Activated gamma-delta T cell treated with Interleukin-2 at 50 U/mL for 16 hours (primary cell): ENCODE measurements at places on chromosomes 5 and 9.

DNA sequence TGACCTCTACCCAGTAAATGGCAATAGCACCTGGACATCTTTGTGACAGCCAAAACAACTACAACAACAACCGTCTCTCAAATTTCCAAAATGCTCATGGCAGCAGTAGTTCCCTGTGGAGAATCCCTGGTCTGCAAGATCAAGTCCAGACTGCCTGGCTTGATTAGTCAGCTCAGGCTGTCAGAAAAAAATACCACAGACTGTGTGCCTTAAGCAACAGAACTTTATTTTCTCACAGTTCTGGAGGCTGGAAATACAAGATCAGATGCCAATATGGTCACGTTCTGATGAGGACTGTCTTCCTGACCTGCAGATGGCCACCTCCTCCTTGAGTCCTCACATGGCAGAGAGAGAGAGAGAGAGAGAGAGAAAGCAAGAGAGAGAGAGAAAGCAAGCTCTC, 52.3 kb upstream of the MOCS2 start:
- no peak for DNase-seq

DNA sequence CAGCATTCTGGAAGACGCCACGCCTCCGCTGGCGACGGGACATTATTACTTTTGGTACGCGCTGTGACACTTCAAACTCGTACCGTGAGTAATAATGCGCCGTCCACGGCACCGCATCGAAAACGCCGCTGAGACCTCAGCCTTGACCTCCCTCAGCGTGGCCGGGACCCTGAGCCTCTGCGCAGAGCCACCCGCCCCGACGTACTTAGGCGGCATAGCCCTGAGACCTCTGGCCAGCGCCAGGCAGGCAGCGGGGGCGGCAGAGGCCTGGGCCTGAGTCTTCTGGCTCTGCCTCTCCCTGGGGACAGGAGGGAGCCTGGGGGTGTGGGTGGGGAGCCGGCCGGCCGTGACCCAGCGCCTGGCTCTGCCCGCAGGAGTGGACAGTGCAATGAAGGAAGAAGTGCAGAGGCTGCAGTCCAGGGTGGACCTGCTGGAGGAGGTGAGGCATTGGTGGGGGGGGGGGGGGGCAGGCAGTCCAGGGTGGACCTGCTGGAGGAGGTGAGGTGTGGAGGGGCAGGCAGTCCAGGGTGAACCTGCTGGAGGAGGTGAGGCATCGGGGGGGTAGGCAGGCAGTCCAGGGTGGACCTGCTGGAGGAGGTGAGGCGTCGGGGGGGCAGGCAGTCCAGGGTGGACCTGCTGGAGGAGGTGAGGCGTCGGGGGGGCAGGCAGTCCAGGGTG, 8.0 kb downstream of the EGFL7 start:
- no peak for DNase-seq

DNA sequence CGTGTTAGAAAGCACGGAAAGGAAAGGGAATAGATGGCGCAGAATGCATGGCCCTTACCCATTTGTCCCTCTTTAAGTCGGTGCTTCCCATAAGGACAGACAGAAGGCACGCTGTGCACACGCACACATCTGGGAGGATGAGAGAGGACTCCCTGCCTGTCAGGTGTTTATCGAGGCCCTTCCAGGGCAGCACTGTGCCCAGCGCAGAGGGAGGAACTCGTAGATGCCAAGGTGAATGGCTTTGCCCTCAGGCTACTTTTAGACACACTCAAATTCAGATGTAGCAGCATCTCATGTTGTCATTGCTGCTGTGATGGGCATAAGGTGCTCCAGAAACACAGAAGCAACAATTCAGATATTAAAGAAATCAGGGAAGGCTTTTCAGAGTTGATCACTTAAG, 70.2 kb upstream of the CTSL start:
- no peak for DNase-seq

DNA sequence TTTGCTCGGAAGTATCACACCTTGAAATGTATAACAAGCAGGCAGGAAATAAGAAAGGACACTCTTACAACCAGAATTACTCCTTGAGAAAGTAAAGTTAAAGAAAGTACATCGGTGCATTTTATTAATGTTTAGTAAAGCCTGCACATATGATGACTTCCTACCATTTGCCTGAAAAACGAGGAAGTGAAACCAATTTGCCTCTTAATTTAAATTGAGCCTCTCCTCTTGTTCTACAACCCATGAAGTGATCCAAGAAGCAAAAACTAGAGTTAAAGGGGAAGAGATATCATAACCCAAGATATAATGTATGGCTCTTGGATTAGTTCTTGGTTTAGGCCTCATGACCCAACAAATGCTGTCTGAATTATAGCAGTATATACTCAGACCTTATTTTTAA, 95.6 kb downstream of the GNAQ start:
- no peak for DNase-seq

DNA sequence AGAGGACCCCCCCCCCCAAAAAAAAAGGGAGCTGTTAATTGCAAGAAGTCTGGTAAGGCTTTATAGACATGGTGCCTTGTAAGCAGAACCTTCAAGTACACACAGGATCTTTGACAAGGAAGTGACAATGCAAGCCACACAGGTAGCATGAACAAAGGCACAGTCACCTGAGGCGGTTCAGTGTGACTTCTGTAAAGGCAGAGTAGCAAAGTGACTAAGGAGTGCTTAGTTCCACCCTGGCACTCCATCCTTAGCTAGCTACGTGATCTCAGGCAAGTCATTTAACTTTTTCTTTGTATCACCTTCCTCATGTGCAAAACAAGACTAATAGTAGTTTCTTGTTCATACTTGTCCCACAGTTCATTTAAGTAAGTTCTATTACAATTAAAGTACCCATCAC, 282.0 kb downstream of the PRELID2 start:
- no peak for DNase-seq

- no peak for DNase-seq
Measured at GRCh38 chr5:84381502-84382362, 2.9 kb downstream of the EDIL3 start.

DNA sequence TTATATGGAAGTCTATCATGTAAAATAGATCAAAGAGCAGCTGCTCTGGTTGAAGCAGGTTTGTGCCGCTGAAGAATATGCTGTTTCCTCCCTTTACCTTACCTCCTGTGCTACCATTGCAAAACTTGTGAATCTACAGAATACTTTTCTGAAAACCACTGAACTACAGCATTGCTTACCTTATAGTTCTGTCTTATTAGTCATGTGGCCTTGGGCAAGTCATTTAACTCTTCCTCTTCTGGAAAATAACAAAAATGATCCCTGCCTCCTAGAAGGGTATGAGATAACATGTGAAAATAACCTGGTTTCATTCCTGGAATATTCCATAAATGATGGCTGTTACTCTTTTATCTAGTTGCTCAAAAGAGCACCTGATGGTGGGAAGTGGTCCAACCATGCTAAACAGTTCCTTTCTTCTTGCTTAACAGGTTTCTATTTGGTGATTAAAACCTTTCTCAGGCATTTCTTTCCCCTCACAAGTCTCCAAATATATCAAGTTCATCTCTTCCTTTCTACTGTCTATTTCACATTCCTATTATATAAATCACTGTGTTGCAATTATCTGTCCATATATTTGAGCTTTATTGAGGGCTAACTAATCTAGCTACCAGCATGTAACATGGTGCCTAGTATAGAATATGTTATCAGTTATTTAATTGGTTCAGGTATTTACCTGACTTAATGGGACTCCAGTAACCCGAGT, 15.0 kb downstream of the TRIM32 start:
- no peak for DNase-seq

GRCh38 chr9:14097215-14097614, 216.7 kb downstream of the NFIB start:
- no peak for DNase-seq

- no peak for DNase-seq
Measured at GRCh38 chr9:93958121-93958818, 3.1 kb upstream of the BARX1 start.

DNA sequence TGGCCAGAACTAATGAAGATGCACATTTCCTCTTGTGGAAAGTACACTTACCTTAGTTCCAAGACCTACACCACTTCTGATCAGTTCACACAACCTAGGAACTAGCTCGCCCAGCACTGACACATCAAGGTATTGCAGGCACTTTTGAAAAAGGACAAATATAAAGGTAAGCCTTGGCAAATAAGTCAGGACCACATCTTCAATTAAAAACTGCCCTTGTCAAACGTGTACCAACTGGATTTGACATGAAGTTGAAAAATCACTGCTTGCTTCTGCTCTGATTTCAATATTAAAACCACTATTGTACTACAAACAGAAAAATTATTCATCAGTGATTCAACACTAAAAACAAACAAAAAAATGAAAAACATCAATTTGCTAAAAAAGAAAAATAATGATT, 45.0 kb upstream of the OR2K2 start:
- no peak for DNase-seq

DNA sequence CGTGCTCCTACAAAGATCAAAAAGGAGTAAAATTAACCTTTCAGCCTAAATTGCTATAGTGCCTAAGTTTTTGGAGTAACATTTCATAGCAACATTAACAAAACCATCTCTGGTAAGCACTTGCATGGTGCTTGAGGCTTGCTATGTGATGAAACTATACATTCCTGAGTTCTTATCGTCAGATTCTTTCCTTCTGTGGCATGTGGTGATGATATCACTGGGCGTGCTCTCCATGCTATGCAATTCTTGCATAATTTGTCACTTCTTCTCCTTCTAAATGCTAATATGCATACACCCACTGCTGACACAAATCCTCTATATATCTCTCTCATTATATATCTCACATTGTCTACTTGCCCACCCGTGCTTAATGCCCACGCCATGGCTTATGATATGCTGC, 2019.9 kb downstream of the MAT2B start:
- no peak for DNase-seq

DNA sequence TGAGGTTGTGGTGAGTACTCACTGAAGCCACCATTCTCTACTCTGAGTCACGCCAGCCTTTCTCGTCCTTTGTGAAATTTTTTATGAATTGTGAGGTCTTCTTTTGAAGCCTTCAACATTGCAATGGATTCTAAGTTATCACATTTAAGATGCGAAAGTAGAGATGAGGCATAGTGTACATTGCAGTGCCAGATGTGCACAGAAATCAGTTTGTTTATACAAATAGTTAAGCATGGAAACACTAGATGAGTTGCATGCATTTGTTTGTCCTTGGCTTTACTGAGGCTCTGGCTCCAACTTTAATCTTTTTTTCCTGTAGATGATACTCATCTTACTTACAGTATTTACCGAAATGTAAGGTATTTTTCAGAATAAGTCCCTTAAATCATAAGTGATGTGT, 453.7 kb upstream of the RIOK2 start:
- DNase-seq = no peak

DNA sequence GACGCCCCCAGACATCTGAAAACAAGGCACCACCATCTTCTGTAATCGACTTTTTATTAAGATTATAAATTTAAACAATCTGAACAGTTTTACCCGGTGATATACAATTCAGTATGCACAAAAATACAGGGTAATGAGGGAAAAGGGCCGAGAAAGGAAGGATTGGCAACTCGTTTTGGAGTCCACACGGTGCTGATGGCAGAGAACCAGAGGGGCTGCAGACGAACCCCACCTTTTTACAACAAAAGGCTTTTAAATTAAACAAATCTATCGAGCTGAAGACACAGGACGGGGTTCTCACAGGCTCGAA, 2.6 kb downstream of the IER5L start:
- DNase-seq = no peak
